HS-5 (cell line): ENCODE measurements at places on chromosomes 12 and 14.
A peak's percentile ranks its signal among the peaks of the same experiment; 100 is the strongest.

GRCh38 chr14:93712838-93713724 lies 75.2 kb downstream of the PRIMA1 start:
- no peak for DNase-seq

DNA sequence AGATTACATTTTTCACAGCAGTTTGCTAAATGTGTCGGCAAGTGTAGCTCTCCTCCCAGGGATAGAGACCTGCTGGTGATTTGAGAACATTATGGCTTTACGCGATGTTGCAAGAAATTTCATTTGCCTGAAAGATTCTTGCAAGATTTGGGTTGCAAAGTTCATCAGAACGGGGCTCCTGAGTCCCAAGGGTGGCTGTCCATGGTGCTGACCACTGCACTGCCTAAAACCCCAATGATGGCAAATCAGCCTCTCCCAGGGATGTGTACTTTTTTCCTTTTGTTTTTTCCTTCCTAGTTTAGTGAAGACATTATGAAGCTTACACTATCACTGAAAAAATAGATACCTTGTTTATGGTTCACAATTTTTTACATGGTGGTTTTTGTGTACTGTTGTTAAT lies 85.4 kb downstream of the WSCD2 start:
- DNase-seq, result no peak

- no peak for DNase-seq
Measured at GRCh38 chr14:96198430-96199130, 6.1 kb upstream of the BDKRB2 start.

GRCh38 chr12:24797901-24798300 lies 151.0 kb downstream of the BCAT1 start:
- no peak for DNase-seq

GRCh38 chr14:70595443-70596185 lies 4.8 kb downstream of the MED6 start:
- DNase-seq, result no peak

- no peak for DNase-seq
Measured at GRCh38 chr12:92529944-92530343, 172.8 kb upstream of the PLEKHG7 start.

- DNase-seq, result no peak
Measured at GRCh38 chr12:131122631-131123030, 168.9 kb downstream of the ADGRD1 start.

GRCh38 chr14:77270361-77271112 lies 469 bp downstream of the NGB start:
- no peak for DNase-seq

GRCh38 chr12:121678716-121679300 lies 9.4 kb upstream of the MORN3 start:
- no peak for DNase-seq

DNA sequence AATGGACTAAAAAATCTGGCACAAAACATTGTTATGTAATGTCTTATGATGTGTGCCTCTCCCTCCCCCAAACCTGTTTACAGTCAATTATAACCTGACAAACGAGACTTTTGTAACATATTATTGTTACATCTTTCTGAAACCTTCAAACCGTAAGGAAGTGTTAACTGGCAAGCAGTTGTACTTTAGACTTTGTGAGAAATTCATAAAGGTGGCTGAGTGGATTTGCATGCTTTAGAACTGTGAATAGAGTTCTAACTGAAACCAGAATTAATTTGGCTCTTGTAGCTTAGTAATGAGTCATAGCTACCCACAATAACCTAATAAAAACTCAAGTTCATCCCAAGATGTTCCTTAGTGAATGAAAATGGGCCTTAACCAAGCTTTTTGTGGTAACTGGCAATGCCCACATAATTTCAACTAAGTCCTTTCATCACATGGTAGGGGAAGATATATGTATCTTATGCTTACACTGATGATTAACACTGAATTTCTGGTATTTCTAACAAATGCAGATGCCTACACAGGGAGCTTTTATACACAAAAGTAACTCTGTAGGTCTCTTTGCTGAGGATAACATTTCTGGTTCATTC lies 29.7 kb downstream of the RAD9B start:
- DNase-seq, result no peak

DNA sequence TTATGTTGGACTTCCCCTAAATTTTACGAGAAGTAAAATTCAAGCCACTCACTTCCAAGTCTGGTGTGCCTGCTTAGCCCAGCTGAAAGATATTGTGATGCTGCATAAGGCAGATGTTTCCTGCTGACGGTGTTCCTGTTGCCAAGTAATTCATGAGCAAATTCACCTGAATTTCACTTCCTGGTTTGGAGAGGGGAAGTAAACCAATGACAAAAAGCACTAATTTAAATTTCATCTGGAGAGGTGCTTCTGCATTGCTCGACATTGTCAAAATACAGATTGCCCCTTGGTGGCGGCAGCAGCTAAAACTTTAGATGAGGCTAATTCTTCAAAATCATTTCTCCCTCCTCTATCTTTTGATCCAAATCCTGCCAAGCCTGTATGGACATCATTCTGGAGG lies 281.1 kb downstream of the AACS start:
- DNase-seq, result no peak

GRCh38 chr12:510071-510825 lies 50.5 kb downstream of the B4GALNT3 start:
- no peak for DNase-seq

DNA sequence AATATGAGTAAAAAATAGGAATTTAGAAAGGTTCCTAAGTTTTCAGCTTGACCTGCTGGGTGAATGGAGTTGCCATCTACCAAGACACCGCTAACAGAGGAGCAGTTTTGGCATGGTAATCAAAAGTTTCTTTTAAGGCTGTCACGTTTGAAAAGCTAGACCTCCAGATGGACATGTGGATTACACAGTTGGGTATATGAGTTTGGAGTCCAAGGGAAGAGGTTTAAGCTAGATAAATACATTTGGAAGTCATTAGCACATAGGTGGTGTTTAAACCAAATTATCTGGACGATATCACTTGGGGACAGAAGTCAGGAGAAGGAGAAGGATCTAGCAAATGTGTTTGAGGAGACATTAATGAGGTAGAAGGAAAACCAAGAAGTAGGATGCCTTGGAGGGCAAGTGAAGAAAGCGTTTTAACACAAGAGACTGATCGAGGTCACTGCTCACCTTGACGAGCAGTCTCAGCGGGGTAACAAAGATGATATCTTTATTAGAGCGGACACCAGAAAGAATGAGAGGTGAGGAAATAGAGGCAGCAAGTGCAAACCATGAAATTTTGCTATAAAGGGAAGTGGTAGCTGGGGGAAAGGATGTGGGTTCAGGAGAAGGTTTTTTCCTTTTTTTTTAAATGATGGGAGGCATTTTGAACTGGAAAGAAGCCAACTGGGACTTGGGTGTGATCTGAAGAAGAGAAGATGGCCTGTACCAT lies 17.6 kb downstream of the PNP start:
- no peak for DNase-seq

- DNase-seq, result no peak
Measured at GRCh38 chr14:41022932-41023331, 583.7 kb upstream of the LRFN5 start.

DNA sequence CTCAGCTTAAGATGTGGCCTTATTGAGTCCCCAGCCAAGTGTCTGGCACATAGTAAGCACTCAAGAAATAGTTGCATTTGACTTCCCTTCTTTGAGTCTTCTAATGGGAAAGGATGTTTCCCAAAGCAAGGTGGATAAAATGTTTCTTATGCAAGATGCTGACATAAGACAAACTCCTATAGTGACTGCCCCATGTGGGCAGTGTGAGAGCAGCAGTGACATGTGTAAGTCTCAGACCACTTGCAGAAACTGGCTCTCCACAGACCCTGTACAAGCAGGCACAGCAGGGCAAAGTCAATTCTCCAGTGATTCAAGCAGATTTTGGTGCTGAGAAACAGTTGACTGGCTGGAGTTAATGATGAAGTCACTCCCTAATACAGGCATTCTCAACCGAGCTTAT lies 255.3 kb downstream of the ANO2 start:
- no peak for DNase-seq

GRCh38 chr12:126182619-126183236 lies 1117.5 kb downstream of the AACS start:
- peak; percentile 41 for DNase-seq

DNA sequence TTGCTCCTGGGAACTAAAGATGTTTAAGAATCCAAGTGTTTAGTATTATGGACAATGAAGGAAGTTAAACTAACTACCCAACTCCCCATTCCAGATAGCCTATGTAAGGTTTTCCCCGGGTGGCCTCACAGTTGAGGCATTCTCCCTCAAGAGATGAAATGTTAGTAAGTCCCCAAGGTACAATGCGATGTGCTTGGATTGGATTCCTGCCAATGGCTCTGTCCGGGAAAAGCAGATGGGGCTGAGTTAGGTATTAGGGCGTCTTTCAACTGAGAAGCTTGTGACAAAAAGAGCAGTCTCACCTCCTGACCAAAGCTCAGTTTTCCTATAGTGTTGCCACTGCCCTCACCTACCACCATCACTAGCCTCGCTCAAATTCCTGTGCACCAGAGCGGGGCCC lies 64.8 kb upstream of the E2F7 start:
- DNase-seq, result no peak

DNA sequence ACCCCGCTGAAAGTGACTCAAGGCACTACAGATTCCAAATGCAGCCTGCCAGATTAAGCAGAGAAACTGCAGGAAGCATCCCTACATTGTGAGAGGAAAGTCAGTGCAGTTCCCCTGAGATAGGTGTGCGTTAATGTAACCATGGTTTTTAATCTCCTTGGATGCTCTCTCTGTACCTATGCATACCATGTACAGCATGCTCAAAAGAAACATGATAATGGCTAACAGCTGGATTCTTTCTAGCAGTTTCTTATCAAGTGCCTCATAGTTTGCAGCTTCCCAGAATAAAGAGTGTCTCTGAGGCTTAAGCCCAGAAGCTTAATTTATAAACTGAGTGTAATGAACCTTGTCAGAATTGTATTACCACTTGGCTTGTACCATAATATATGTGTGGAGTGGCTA lies 17.1 kb upstream of the MDM1 start:
- no peak for DNase-seq

GRCh38 chr12:122827258-122827657 lies 8.0 kb upstream of the HIP1R start:
- no peak for DNase-seq

- no peak for DNase-seq
Measured at GRCh38 chr12:99983456-99984258, 1.1 kb downstream of the ANKS1B start.

- DNase-seq, result peak; percentile 64
Measured at GRCh38 chr14:61620130-61620946, 75.0 kb upstream of the HIF1A start.

DNA sequence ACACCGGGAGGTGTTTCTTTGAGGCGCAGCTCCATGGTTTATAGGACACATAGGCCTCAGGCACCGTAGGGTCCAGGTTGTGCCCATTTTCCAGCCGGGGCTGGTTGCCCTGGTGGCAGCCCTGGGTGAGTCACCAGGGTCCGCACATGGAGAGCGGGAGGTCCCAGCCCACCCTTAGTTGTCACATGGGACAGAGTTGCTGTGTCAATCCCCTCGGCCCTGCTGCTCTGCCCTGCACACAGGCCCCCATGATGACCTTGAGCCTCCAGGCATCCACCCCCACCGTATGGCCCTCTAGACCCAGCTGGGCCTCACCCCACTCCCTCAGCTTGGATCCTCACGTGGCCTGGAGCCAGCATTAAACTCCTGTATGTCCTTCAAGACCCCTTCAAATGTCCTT lies 7.7 kb downstream of the TRMT61A start:
- no peak for DNase-seq
